ENCODE measurements at places on chromosomes 4 and X.
A peak's percentile ranks its signal among the peaks of the same experiment; 100 is the strongest.

- no peak for DNase-seq
Observed at GRCh38 chr4:180057891-180058671, 2185.1 kb upstream of the TENM3 start.

DNA sequence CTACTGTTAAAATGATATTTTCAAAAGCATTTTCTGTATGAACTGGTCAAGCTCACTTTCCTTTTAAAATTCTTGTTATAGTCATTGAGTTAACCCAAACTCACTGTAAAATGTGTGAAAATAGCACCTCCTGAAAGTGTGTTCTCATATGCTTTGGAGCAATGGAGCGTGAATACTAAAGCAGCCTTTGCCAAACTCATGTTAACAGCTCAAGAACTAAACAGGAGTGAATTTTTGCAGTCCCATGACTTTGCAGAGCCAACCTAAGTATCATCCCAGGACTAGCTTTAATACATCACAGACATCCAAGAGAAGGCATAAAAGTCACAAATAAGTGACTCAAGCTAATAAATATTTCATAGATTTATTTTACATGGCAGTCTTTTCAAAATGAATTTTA lies 2.3 kb downstream of the AMMECR1 start:
- DNase-seq, result no peak

- DNase-seq, result no peak
Observed at GRCh38 chrX:111854556-111855490, 21.2 kb upstream of the TRPC5OS start.

- DNase-seq, result no peak
Observed at GRCh38 chr4:176830971-176831370, 38.2 kb upstream of the VEGFC start.

- DNase-seq, result no peak
Observed at GRCh38 chr4:127574643-127575042, 58.1 kb upstream of the INTU start.

DNA sequence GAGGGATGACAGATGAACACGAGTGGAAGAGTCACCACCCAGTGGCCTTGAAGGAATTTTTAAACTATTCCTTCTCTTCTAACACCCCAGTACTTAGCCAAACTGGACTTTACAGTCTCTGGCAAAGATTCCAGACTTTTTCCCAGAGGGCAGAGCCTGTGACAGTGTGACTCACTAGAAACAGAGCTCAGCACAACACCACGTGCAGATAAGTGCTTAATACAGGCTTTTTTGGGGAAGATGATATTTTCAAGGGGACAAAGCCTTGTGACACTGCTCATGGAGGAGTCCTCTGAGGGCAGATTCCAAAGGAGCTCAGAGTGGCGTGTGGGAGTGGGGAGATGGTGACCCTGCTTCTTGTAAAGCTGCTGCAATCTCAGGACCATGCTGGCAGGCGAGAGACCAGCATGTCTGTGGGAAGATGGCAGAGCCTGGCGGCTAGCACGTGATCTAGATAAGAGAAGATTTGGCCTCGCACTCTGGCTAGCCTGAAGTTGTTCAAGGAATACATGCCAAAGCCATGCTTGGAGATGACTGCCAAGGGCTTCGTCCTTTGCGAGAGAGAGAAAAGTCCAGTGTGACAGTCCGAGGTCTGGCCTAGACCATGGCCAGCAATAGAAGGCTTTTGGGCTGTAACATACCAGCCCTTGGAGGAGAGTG lies 2.4 kb downstream of the RAB33A start:
- DNase-seq, result peak; percentile 50

DNA sequence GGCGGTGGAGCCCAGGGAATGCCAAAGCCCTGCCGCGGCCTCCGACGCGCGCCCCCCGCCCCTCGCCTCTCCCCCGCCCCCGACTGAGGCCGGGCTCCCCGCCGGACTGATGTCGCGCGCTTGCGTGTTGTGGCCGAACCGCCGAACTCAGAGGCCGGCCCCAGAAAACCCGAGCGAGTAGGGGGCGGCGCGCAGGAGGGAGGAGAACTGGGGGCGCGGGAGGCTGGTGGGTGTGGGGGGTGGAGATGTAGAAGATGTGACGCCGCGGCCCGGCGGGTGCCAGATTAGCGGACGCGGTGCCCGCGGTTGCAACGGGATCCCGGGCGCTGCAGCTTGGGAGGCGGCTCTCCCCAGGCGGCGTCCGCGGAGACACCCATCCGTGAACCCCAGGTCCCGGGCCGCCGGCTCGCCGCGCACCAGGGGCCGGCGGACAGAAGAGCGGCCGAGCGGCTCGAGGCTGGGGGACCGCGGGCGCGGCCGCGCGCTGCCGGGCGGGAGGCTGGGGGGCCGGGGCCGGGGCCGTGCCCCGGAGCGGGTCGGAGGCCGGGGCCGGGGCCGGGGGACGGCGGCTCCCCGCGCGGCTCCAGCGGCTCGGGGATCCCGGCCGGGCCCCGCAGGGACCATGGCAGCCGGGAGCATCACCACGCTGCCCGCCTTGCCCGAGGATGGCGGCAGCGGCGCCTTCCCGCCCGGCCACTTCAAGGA lies at the start of gene FGF2:
Gene FGF2, plus strand, starts transcription at position 279 of the 705 bp plus-strand sequence. Its CDS starts 344 bp downstream, at position 623.
- no peak for DNase-seq

- DNase-seq, result no peak
Observed at GRCh38 chrX:57528670-57529255, 63.0 kb upstream of the ZXDB start.

GRCh38 chrX:28552322-28552721 lies 34.9 kb upstream of the IL1RAPL1 start:
- DNase-seq, result no peak

GRCh38 chrX:102345916-102346315 lies 93.9 kb downstream of the NXF2B start:
- no peak for DNase-seq

DNA sequence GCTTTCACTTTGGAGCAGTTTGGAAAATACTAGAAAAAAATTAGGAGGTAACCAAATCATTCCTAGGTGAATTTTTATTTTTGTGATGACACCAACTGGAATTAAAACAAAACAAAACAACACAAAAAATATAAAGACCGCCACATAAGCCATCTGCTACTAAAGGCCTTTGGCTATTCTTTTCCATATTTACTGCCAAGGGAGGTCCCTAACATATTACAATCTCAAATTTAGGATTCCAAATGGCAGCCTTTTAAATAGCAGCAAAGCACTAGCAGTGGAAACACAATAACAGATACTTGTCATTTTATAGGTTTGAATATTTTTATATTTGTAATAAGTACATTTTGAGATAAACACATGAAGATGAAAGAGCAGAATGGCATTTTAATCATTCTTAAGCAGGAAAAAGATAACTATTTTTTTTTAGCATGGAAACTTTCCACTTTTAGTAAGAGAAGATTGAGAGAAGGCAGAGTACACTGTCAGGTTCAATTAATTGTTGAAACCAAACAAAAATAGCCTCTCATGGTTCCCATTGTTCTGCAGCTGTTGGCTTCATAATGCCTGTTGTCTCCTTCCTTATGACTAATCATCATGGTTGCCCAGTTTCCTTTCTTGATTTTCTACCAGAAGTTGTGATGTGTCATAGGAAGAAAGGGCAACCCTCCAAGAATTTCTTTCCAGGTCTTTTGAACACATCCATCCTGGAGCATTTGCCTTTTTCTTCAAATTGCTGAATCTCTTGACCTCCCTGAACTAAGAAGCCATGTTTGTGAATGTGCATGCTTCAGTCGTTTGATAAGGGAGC lies 219.0 kb upstream of the EMCN start:
- DNase-seq, result peak; percentile 79

- DNase-seq, result no peak
Observed at GRCh38 chrX:1283741-1284140, 15.1 kb downstream of the CSF2RA start.

DNA sequence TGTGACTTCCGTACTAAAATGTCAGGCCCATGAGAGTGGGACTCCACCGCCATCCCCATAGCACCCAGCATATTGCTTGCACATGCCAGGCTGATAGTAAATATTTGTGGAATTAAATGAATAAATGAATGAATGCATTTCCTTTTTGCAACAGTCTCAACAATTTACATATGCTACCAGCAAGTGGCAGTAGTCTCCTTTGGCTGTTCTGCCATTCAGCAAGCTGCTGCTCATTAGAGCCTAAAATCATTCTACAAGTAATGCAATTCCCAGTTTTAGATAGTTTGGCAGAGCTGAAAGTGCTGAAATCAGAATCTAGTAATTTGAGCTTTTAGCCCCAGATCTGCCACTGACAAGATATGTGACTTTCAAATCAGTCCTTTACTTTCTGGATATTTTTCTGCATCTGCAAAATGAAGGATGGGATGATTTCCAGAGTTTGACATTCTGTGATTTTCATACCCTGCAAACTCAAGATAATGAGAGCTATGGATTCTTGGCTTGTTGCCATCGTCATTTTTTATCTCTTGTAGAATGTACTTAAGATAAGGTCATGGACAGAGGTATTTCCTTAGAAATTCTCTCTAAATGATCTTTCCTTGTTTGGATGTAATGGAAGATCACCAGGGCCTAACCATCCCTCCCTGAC lies 35.7 kb upstream of the INTS6L start:
- no peak for DNase-seq

DNA sequence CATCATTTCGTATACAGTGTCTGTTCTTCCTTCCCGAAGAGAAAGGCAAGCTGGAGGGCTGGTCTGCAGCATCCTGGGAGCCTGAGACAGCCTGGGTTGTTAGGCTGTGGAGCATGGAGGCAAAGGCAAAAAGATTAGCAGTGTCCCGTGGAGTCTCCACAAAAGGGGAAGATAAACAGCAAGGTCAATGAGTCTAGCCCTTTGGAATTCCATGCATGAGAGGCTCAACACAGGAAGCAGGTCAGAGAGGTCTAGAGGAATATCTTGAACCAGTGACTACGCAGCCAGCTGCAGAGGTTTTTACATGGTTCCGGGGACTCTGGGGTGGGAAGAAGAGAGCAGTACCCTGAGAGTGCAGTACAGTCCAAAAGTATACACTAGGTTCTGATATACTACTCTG lies 12.2 kb upstream of the MCF2 start:
- DNase-seq, result peak; percentile 25

DNA sequence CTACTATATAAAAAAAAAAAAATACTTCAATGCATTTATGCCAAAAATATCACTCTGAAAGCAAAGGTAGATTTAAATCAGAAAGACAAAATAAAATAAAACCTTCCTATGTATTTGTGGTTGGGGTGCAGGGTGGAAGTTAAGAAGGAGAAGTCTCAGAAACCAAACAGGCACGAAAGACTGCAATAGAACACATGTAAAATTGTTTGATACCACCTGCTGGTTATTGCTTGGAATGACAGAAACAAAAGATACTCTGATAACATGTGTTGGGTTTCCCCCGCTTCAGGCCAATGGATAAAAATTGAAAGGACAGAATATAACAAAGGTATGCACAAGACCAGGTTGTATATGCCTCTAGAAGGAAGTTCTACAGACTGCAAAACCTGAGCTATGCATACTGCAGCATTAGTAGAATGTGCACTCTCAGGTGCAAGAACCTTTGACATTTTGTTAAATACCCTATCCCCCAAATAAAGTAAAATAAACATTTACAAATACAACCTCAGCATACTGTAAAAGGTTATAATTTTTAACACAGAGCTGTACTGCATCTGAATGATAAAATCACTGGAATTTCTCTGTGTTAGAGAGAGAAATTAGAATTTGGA lies 118.8 kb downstream of the GABRA2 start:
- DNase-seq, result no peak

- DNase-seq, result no peak
Observed at GRCh38 chrX:49878128-49878833, 1.0 kb upstream of the USP27X start.

DNA sequence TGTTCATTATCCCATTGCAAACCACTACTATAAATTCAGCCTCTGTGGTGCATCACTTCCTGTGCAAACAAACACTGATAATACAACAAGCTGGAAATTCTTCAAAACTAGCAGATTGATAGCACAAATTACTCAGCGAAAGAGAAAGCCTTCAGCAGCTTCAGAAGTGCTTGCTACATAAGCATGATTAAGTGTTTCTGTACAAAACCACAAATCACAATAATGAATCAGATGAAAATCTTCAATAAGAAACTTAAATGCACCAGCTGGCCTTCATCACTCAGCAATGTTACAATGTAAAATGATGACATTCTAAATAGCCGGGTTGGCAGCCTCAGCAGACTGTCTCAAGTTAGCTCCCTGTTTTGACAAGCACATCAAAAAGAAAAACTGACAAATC lies 262.2 kb downstream of the SPOCK3 start:
- DNase-seq, result peak; percentile 64

DNA sequence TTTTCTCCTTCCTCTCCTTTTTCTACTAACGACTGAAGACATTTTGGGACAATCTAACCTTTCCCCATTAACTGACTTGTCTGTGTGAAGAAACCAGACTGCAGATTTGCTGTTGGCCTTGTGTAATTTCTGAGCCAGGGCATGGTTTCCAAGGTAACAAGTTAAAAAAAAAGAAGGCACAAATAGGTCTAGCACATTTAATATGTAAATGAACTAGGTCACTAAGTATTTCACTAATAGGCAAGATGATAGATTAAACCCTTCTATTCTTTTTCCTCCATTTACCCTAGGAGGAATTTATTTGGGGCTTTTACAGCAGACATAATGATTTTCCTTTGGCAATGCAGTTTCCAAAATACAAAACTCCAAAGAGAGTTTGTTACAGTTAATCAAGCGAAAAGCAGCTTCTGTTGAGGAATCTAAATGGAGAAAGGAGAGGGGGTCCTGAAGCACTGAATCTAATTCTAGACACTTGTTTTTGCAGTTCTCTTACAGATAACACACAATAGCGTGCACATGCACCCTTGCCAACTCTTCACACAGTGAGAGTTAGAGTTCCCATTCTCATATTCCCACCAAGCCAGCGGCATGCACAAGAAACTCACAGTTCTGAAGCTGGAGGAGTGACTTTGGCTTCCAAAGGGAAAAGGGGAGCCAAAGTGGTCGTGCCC lies 72.0 kb downstream of the TSPAN5 start:
- no peak for DNase-seq

DNA sequence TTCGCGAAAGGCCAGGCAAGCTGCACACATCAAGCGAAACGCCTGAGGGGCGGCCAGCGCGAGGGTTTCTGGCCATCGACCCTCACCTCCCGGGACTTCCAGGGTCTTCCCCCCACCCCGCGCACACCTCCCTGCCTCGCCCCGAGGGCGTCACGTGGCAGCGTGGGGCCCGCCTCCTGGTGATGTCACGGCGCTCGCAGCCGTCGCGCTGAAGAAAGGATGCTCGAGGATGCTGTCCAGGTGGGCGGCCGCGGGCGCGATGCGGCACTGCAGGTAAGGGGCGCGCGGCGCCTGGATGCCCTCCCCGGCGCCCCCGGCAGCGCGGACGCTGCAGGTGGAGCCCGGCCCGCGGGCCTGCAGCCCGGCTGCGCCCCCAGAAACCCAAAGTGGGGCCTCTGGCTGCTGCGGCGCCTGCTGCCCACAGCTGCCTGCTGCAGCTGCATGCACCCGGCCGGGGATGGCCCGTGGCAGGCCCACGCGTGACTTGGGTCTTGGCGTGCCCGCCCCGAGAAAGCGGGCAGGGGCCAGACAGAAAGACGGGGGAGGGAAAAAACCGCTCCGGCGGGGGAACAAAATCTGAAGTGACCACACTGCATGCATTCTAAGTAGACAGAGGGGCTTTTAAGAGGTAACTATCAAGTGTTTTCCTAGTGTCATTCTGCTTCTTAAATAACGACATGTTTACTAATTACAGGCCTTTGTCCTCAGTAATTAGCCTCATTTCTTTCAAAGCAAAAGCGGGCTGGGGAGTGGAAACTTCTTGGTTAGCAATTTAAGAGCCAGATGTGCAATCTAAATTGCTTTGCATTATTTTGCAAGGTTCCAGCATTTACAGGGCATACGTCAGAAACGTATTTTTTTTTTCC lies 1.7 kb downstream of the CLCN4 start:
- no peak for DNase-seq

- DNase-seq, result no peak
Observed at GRCh38 chrX:44428989-44429627, 85.6 kb upstream of the EFHC2 start.

- DNase-seq, result no peak
Observed at GRCh38 chrX:119226446-119226845, 9.6 kb upstream of the PGRMC1 start.

All from retinal pigment epithelial cell (primary cell).